ENCODE measurements at places on chromosomes 3 and 15.
A peak's percentile ranks its signal among the peaks of the same experiment; 100 is the strongest.

- no peak for DNase-seq
These were observed 2.9 kb downstream of the SLC22A13 start for GRCh38 chr3:38268522-38268921.

- no peak for DNase-seq
These were observed 4.7 kb upstream of the DNASE1L3 start for GRCh38 chr3:58215317-58216025.

DNA sequence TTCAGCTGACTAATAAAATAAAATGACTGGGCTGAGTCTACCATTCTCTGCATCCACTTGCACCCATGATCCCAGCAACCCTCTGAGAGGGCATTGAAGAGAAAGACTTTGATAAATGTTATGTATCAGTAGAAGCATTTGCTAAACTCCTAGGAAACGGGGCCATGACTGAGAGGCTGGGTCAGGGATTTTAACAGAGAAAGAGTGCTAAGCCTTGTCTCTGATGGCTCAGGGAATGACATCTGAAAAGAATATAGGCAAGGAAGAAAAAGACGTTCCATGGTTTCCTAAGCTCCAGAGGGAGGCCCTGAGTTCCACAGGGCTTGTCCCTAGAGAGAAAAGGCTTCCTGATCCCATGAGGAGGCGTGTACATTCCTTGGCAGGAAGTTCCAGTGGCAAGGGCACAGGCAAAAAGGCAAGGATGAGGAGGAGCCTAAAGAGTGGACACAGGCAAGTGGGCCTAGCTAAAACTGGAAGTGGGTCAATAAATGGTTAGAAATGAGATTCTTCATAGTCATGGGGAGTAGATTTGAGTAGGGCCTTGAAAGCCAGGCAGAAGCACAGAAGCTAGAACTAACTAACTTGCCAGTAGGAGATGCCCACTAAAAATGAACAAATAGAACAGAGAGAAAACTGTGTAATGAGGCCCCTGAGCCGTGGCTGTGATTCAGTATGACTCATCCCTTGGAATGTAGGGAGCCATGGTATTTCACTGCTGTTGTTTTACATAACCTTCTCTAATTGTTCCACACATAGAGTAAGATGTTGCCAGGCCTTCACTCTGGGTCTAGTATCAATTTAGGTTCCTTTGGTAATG is 44.9 kb upstream of the MANF start:
- DNase-seq, result no peak

DNA sequence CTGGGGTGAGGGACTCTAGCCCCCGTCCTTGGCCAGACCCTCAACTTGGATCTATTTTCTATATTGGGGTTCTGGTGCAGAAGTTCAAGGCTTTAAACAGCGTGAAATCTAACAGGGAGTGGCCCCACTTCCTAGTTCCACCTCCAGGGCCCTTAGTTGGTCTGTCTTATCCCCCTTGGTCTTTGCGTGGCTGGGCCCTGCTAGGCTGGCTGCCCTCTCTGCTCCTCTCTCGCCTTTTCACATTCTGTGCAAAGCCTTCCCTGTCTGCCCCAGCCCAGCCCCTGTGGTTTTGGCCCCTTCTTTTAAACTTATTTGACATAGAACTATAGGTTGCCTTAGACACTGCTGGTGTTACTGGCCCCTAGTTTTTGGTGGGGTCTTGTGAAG is 5.6 kb downstream of the PPCDC start:
- DNase-seq, result no peak

DNA sequence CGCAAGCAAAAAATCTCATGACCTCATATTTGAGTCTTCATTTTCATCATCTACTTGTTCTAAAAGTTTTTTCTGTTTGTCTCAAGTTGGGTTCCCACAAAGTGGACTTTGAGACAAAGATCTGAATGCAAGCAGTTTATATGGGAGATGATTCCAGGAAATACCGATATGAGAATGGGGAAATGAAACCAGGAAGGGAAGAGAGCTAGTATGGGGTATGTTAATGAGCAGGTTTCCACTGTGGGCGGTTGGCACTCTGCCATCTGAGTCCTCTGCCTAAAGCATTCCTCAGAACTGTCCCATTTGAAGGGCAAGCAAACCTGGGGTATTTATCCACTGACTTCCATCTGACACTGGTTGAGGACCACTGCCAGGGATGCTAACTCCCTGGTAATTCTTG is 8.8 kb downstream of the ADPRH start:
- DNase-seq, result peak; percentile 30

- DNase-seq, result no peak
These were observed 60.1 kb upstream of the DAZL start for GRCh38 chr3:16665282-16665741.

- DNase-seq, result no peak
These were observed 14.8 kb downstream of the EXD1 start for GRCh38 chr15:41215708-41216107.

DNA sequence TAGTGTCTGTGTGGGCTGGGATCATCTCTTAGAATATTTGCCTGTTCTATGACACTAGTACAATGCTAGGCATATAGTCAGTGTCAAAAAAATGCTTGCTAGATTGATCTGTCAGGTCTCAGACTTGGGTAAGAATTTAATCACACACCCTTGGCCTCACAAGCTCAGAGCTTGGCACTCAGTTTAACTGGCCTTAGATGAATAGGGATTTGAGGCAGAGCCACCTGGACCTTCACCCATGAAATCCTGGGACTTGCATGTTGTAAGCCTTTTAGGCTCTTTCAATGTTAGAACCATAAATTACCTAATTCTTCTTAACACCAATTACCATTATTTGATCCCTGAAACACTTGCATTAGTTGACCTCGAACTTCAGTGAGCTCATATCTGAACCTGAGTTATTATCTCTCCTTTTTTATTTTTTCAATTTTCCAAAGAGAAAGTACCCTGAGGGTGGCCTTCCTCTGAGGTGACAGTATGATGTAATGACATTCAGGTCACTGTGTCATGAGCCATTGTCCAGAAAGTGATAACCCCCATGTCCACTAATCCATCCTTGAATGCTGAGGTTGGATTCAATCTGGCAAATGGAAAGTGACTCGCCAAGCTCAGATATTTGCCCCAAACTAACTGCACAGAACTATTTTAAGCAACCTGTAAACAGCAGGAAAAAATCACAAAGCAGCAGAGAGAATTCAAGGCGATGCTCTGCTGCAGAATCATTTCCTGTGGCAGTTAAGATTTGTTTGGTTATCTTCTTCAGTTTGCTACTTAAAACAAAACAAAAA is 615.2 kb upstream of the NR2F2 start:
- no peak for DNase-seq

- DNase-seq, result no peak
These were observed 132.6 kb downstream of the CHDH start for GRCh38 chr3:53713626-53714025.

GRCh38 chr3:71128961-71129360 is 454.6 kb downstream of the FOXP1 start:
- DNase-seq, result no peak

DNA sequence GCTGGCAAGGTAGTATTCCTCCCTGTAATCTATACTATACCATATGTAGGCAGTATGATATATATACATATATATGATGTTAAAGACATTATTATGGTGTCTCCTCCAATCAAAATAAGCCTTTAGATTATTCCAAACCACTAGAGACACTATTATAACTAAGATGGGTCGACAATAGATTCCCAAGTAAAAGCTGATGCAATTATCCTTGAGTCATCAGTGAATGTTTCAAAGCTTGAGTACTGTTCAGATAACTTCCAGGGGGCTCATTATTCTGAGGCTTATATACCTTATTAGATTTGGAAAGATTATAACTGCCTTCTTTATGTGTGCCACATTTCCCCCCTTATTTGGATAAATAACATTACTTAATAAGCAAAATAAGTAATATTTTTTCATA is 11.9 kb upstream of the C3orf38 start:
- DNase-seq, result no peak
